CD8-positive, alpha-beta memory T cell (primary cell): ENCODE measurements at places on chromosomes 1 and 21.
A peak's percentile ranks its signal among the peaks of the same experiment; 100 is the strongest.

DNA sequence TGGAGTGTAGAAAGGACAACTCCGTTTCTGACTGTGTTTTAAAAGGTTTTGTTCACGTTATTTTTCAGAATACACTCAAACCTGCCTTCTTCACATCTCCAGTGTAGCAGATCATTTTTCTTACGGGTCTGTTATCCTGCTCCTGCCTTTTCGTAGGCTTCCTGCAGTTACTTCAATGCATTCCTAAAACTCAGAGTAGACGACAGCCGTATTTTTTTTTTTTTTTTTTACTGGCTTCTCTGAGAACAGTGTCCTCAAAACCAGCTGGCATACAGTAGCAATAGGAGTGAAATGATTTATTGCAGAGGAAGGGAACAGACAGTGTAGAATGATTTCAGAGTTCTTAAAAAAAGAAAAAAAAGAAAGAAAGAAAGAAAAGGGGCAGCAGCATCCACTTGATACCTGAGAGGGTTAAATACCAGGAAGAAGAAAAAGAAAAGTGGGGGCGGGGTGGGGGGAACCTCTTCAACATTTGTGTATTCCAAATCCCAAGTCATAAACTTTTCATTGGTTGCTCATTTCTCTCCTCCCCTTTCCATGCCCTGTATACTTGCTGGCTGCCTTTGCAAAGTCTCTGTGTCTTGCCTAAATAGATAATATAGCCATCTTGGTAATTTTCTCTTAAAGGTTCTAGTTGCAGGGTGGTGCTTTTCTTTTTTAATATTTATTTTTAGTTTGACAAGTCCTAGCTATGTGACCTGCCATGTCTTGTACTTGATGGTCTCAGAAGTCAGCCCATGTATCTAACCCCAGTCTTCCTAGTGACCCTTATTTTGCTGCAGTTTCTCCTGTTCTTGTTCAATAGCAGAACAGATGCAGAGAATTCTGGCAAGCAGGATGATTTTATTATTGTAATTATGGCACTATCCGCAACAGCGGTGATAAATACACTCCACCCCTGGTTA is 2.8 kb downstream of the TGFB2 start:
- H3K4me3 ChIP-seq: no peak overlapping the region
- no peak overlapping the region for H3K27ac ChIP-seq

DNA sequence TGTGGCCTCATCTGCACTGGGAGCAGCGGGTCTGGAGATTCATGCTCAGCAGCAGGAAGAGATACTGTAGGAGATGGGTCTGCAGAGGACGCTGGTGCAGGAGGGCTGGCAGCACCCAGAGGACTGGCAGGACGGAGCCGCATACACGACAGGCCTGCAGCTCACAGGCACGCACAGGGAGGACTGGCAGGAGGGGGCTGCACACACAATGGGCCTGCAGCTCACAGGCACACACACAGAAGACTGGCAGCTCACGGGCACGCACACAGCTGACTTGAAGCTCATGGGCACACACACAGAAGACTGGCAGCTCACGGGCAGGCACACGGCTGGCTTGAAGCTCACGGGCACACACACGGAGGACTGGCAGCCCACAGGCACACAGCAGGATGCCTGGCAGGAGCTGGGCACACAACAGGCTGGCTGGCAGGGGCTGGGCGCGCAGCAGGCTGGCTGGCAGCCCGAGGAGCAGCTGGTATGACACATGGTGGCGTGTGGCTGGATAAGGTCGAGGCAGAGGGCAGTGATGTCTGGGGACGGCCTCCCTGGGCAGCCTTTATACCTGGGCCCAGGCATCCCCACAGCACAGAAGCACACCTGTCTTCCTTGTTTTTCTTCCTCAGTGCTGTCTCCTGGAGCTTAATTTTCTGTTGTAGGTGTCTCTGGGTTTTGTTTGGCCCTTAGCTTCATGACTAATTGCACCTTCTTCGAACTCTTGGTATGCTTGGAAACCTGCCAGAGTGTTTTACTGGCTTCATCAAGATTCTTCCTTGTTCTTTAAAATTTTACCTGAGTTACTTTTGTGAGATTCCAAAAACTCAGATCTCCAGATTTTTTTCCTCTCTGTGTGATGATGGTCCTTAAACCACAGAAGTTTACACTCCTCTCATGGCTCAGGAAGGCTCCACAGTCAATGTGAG is at the start of gene KRTAP12-2:
TSS of gene KRTAP12-2 (minus strand) at position 527 of the 920 bp plus-strand sequence. CDS start at position 486, 41 bp downstream.
- no peaks in the 10 kb centered on the region for H3K27me3 ChIP-seq
- no peak within 1 kb of the TSS for H3K4me3 ChIP-seq
- H3K36me3 ChIP-seq: no peaks in the 10 kb centered on the region
- no peaks in the 10 kb centered on the region for H3K4me1 ChIP-seq
- DNase-seq: no peak

- no peak for DNase-seq
- no peaks in the 10 kb centered on the region for H3K4me1 ChIP-seq
- no peaks in the 10 kb centered on the region for H3K36me3 ChIP-seq
- no peak overlapping the region for H3K27ac ChIP-seq
Measured at GRCh38 chr1:213269829-213270228, 218.8 kb downstream of the RPS6KC1 start.

- no peaks in the 10 kb centered on the region for H3K27me3 ChIP-seq
- H3K4me1 ChIP-seq: no peaks in the 10 kb centered on the region
- no peak overlapping the region for H3K4me3 ChIP-seq
- no peak overlapping the region for H3K27ac ChIP-seq
- H3K36me3 ChIP-seq: no peaks in the 10 kb centered on the region
Measured at GRCh38 chr1:228120351-228120750, 11.3 kb upstream of the MRPL55 start.

DNA sequence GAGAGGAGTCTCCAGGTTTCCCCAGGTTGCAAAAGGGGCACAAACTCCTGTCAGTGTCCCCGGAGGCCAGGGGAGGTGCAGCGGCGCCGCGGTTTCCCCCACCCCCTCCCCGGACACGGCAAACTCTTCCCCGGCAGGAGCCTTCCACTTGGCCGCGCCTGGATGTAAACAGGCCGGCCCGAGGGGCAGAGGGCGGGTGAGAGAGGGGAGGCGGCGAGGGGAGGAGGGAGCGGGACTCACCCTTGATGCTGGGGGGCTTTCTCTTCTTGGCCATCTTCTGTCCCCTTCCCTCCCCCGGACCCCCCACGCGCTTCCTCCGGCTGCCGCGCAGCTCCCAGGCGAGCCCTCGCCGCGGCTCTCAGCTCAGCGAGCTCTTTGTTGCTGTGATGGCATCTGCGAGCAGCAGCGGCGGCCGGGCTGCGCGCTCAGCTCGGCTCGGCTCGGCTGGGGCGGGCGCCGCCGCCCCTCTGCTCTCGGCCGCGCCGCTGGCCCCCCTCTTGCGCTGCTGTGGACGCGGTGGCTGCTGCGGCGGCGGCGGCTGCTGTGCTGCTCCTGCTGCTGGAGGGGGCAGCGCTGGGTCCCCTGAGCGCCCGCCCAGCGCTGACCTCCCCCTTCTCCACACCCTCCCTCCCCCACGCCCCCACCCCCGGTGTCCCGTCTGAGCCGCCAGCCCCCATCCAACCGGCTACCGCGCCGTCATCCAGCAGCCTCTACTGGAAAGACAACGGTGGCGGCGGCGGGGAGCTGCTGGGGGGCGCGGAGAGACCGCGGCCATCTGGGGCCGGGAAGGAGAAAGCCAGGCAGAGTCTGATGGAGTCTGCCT is 4.9 kb upstream of the SLC44A5 start:
- H3K36me3 ChIP-seq: no peaks in the 10 kb centered on the region
- peaks cover 17% of the 10 kb centered on the region for H3K4me1 ChIP-seq
- H3K4me3 ChIP-seq: peak overlapping the region; percentile 38

- H3K27ac ChIP-seq: no peak overlapping the region
- no peak for DNase-seq
- H3K27me3 ChIP-seq: no peaks in the 10 kb centered on the region
- no peak overlapping the region for H3K4me3 ChIP-seq
Measured at GRCh38 chr1:154193821-154194220, 1.9 kb upstream of the TPM3 start.

DNA sequence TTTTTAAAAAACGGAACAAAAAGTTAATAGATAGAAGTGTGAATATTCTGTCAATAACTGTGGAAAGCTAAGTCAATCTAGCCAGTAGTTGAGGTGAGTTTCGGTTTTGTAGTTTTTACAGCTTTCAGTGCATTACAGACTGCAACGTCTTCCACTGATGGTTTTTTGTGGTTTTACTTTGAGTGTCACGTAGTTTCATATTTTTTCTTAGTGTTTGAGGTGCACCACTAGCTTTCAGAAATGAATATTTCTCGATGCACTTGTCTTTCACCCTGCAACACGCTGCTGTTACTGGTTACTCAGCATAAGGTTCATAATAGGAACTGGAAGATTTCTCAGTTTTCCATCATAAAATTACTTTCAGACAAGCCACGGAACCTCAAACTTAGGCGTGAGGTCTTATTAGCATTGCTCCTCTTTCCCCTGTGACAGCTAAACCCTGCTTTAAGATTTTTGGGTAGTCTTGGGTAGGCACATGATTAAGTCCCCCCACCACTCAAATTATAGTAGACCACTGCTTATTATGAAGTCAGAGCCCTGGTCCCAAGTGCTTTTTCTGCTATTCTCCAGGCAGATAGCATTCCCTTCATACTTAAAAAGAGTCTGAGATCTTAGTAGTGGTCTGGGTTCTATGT is 1412.7 kb downstream of the KCNT2 start:
- H3K27ac ChIP-seq: no peak overlapping the region
- DNase-seq: no peak
- no peaks in the 10 kb centered on the region for H3K36me3 ChIP-seq
- no peaks in the 10 kb centered on the region for H3K27me3 ChIP-seq

DNA sequence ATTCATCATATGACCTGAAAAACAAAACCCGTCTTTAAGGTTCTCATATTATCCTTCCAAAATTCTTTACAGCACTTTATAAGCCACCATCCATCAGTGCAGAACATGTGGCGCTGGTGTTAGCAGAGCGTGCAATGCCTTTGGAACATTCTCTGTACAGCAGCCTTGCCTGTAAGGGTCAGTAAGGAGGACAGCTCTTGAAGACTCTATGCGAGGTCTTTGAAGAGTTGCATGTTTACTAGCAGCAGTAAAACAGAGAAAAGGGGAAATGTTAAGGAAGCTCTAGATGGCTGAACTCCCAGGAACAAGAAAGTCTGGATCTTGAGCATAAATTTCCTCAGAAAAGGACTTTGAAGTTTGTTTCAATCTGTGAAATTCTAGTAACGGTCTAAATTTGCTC is 365.6 kb downstream of the DUSP10 start:
- H3K36me3 ChIP-seq: no peaks in the 10 kb centered on the region
- no peak for DNase-seq
- H3K4me1 ChIP-seq: no peaks in the 10 kb centered on the region
- no peak overlapping the region for H3K27ac ChIP-seq

- H3K4me1 ChIP-seq: no peaks in the 10 kb centered on the region
- H3K27me3 ChIP-seq: peaks cover 6% of the 10 kb centered on the region
- H3K36me3 ChIP-seq: no peaks in the 10 kb centered on the region
- H3K4me3 ChIP-seq: no peak overlapping the region
- no peak for DNase-seq
Measured at GRCh38 chr1:158124034-158124433, 56.7 kb upstream of the CD1D start.

DNA sequence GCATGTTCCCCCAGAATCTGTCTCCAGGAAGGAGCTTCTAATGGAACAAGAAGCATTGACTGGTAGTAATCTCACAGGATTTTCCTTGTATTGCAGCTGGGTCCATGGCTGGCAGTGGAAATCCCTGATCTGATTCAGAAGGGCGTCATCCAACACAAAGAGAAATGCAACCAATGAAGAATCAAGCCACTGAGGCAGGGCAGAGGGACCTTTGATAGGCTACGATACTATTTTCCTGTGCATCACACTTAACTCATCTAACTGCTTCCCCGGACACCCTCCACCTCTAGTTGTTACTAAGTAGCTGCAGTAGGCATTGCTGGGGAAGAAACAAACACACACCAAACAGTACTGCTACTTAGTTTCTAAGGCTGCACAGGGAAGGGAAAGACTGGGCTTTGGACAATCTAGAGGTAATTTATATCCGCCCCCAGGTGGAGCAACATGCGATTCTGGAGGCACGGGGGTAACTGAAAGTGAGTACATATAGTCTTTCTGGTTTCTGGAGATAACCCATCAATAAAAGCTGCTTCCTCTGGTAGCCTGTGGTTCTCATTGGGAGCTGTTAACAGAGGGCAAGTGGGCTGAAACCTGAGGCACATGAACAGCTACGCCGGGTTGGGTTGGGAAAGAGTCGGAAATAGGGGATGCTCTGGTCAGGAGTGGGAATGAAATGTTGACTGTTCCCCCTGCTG is 837 bp upstream of the USP21 start:
- H3K4me1 ChIP-seq: peaks cover 37% of the 10 kb centered on the region
- H3K27me3 ChIP-seq: no peaks in the 10 kb centered on the region
- peak overlapping the region; percentile 75 for H3K27ac ChIP-seq
- no peaks in the 10 kb centered on the region for H3K36me3 ChIP-seq
- peak overlapping the region; percentile 79 for H3K4me3 ChIP-seq
